ENCODE measurements at places on chromosomes 5 and 9.
A peak's percentile ranks its signal among the peaks of the same experiment; 100 is the strongest.

GRCh38 chr5:157528036-157528632, 47.4 kb downstream of the ADAM19 start:
- no peak for DNase-seq

DNA sequence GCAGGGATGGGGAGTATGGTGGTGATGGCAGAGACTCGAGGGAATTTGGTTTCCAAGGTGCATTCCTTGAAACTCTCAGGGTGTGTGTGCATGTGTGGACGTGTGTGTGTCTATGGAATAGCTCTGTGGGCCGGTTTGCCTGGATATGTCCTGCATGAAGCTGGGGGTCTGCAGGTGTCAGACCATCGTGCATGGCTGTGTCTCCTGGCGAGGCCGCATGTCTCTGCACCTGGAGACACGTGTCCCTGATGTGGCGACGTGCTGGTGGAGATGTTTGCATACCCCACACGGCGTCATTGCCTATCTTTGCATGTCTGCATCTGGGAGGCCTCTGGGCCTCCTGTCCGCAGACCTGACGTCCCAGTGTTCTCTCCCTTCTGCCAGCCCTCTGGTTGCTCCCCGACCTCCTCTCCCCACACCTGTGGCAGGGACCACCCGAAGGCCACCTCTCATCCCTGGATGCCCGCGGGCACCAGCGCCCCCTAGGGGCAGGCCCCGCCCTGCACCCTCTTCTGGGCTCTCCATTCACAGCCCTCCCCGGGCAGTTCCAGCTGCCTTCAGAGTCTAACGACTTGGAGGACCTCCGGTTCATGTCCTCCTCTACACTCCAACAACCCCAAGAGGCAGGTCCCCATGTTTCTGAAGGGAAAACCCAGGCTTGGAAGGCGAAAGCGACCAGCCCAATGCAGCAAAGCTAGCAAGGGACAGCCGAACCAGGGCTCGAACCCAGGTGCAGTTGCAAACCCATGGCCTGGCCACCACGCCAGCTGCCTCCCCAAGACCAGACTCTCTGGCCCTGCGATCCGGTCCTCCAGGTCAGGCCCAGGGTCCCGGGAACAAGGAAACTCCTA, 88.6 kb downstream of the LMX1B start:
- no peak for DNase-seq

DNA sequence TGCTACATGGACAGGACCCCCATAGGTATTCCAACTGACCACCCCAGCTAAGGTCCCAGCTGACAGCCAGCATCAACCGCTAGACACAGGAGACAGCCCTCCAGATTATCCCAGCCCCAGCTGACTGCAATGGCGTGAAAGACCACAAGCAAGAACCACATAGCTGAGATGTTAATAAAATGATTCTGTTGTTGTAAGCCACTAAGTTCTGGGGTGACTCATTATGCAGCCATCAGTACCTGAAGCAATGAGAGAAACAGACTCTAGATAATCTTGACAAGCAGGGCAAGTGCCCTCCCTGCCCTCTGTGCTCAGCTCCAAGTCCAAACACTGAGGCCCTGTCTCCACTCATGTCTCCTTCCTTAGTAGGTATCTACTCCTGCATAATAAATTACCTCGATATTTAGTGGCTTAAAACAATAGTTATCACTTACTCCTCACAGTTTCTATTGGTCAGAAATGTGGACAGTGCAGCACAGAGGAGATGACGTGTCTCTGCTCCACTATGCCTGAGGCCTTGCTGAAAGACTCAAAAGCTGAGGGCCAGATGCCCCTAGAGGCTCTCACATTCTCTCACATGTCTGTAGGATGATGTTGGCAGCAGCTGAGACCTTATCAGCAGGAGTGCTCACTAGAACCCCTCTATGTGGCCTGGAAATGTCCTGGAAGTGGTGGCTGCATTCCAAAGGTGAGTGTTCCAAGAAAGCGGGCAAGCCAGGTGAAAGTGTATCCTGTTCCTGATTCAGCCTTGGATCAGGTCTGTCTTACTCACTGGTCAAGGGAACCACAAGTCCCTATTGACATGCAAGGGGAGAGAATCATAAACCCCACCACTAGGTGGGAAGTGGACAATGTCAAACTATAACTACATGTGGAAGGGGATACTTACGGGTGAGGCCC, 2.5 kb downstream of the MGAT1 start:
- DNase-seq: no peak

- DNase-seq: no peak
Observed at GRCh38 chr5:17991775-17992174, 357.5 kb downstream of the TAF11L14 start.

DNA sequence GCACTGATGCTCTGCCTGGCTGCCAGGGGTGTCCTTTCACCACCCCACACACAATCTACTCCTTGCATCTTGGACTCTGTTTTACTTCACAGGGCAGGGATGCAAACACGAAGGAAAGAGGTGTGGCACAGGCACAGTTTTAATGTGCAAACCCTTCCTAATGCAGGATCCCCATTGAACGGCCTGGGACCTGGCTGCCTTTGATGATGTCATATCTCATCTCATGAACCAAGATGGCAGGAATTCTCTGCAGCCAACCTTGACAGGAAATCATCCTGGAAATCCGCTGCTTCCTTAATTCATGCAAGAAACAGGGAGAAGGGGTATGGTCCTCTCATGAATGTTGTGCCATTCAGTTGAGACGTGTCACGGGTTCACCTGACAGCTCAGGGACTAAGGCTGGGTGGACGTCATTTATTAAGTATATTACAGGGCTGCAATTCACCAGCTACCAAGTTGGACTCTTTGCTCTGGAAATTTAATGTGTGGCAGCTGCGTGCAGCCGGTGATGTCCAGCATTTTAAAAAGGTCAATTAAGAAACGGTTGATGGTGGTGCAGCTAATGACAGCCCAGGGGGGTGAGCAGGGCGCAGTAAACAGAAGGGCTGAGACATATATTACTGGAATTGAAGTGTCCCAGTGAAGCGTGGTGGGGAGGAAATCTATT, 91.5 kb downstream of the LMNB1 start:
- no peak for DNase-seq

DNA sequence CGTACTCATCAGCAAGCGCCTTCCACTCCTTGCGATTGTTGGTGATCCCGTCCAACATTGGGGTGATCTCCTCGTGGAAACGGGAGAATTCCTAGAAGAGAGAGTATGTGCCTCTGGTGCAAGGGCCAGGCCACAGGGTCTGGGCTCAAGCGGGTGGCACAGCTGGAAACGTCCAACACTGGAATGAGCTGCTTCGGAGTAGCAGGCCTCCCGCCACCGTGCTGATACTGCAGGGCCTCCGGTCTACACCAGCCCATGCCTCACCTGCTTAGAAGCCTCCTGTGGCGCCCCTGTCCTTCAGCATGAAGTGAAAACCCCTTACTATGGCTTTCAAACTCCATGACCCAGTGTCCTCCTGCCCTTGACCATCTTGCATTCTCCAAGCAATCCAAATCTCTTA, 81.4 kb downstream of the PDE6A start:
- no peak for DNase-seq

- no peak for DNase-seq
Observed at GRCh38 chr5:159515909-159516415, 185.7 kb upstream of the IL12B start.

DNA sequence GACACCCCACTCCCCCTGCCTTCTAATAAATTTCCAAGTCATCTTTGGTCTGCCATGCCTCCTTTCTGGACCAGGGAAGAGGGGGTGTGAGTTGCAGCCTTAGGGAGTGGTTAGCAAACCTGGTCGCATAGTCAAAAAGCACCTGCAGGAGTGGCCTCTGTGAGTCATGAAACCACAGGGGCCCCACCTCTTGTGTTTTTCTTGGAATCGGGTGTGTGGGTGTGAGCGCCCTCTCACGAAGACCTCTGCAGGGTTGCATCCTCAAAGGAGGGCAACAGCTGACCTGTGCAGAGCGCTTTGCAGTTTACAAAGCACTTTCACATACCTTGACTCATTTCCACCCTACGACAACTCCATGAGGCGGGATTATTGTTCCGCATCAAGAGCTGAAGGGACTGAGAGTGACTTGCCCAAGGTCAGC, 36.8 kb upstream of the TEX48 start:
- DNase-seq: no peak

- no peak for DNase-seq
Observed at GRCh38 chr9:137520614-137521404, 29.4 kb downstream of the PNPLA7 start.

GRCh38 chr9:117091529-117091928, 323.3 kb downstream of the ASTN2 start:
- DNase-seq: no peak

DNA sequence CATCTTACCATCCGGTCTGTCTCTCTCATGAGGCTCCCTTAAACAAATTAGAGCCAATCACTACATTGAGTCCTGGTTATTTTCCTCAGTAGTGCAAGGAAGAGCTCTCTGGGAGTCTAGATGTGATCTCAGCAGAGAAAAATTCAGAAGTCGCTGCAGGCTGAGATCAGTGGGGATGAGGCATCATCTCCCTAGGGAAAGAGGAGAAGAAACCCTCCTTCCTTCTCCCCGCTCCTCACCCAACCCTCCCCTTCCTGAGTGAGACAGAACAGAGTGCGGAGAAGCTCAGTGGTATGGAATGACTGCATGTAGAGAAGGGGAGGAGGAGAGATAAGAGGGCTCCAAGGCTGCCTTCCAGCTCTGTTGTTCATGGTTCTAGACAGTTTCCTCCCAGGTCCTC, 80.5 kb downstream of the PAPPA start:
- no peak for DNase-seq

DNA sequence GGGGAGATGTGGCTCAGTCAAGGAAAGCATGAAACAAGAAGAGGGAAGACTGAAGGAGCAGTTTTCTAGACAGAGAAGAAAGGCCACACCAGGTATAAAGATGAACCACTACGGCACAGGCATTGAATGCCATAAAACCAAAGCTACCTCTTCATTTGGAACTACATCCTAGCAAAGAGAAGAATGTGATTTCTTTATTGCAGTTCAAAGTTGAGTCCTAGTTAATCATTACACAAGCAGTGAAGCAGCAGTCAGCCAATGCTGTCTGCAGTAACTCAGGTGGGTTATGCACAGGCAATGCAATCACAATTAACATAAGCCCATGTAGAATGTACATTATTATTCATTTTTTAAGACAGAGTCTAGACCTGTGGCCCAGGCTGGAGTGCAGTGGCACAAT, 21.7 kb upstream of the PCAT7 start:
- DNase-seq: no peak

DNA sequence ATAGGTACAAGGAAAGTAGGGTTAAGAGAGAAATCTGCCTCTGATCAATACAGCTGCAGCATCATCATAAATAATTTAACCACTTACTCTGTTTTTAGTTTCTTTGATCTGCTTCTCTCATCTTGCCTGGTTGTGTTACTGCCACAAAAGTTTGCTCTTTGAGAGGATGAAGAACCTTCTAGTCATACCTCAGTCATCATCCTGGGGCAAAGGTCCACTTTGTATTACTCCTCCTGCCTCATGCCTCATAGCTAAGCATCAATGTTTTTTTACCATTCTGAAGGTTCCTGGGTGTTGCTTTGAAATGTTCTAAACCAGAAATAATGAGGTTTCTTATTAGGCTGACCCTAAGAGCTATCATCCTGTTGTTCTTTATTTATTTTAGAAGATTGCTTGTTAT, 17.1 kb upstream of the TRIM36 start:
- DNase-seq: no peak

DNA sequence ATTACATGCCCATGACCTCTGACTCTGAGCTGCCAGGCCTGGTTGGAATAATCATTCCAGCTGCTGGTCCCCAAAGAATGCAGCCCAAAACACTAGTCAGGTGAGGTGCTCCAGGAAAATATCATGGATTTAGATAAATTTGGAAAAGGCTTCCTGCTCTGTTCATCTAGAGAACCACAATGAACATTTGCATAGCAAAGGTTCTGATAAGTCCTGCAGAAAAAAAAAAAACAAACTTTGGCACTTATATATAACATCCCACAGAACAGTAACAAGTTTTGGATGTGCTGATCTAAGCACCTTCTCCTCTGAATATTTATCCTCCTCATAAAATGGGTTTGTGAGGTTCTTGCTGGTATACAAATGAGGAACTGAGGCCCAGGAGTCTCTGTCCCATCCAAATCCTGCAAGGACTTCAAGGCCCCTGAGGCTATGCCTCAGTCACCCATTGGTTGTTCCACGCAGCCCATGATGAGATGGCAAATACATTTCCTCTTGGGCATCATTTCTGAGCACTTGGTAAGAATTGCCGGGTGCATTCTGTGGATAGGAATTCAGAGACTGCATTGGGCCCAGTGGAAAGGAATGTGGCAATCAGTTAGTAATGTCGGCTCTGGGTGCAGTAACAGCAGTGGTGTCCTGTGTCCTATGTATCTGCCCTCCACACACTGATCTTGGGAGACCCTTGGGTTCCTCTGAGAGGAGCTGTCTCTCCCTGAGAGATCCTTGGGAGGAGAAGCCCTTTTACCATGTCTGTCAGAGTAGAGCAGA, 73.4 kb upstream of the ASS1 start:
- no peak for DNase-seq

DNA sequence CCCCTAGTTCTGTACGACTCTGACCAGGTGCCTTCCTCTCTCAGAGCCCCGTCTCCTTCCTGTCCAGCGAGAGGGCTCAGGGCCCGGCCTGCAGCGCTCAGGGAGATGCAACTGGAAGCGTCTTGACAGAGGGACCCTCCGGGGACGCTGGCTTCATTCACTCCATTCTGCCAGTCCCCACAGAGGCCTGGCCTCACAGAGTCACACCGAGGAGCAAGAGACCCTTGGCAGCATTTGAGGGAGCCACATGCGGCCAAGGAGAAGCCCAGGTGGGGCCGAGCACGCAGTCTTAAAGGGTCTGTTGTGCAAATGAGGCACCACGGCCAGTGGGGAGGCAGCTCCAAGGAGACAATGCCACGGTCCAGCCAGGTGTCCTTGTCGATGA, 86.6 kb upstream of the SARDH start:
- DNase-seq: no peak

DNA sequence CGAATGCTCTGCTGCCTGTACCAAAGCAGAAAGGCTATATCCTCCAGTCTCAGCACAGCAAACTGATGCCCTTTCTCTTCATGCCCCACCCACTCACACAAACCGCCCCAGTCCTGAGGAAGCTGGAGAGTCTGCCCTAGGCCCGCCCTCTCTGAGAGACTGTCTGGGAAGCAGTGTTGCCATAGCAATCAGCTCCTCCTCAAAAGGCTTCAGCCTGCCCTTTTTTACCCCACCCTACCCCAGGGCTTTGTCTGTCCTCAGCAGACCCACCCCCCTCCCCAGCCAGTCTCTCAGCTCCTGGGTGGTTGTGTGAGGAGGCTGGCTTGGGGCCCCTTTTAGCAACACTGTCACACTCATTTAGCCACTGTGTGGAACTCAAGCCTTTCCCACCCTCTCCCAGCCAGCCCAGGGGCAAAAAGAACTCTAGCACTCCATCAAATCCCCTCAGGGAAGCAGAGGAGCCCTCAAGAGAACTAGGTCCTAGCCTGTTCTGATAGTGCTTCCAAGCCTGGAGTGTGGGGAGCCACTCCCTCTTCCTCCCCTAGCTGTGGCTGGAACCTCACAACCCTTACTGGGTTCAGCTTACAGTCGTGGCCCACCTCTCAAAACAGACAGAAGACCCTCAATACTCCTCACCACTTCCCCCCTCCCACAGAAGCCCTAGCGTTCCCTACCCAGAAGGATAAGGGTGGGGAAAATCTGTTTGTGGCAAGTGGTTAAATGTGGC, 1.4 kb downstream of the ATOSB start:
- peak; percentile 42 for DNase-seq

- no peak for DNase-seq
Observed at GRCh38 chr5:160297004-160297403, 15.4 kb downstream of the CCNJL start.

GRCh38 chr5:77993141-77993854, 217.2 kb upstream of the TBCA start:
- no peak for DNase-seq

All from amygdala (tissue), 56 donors.